Left renal cortex interstitium (tissue), 4 donors: ENCODE measurements at places on chromosomes 6 and 20. TPM values are rescaled to one million over a fixed set of nuclear protein-coding genes. Genes with fewer than 3 reads are reported as not detected.

GRCh38 chr20:50141811-50142561 lies 11.5 kb downstream of the PEDS1 start:
- no peak for DNase-seq

- no peak for DNase-seq
Measured at GRCh38 chr6:105042648-105043047, 85.7 kb downstream of the LIN28B start.

GRCh38 chr20:50431066-50431450 lies 79.1 kb upstream of the PTPN1 start:
- DNase-seq = no peak

DNA sequence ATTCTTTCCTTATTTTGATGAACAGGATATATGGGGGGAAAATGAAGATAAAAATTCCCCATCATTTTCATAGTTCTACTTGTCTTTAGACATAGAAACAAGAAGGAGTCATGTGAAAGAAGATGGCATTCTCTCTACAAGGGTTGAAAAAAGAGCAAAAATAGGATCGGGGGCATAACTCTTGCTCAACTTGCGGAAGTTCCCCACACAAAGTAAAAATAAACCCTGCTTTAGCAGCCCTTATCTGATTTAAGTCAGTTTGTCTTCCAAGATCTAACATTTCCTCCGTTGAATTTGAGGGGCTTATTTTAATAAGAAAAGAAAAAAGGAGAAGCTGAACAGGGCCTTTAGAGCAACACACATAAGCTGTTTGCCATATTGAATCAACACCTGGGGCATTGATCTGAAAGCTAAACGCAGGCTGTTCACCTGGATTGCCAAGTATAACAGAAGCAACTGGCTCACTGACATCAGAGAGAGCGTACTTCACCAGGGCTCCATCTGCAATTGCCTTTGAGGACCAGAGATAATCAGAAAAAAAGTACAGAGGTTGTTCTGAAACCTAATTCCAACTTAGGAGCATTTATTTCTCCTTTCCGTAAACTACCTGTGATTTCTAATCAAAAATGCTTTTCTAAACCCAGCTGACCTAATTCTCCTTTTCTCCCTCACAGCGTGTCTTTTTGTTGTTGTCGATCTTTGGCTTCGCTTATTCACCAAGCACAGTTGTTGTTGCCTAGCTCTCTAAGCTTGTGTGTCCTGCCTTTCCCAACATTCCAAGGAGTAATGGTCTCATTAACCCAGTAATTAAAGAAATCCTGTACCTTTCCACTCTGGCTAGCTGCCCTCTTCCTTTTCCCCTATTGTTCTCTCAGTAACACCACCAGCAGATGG lies 568.0 kb downstream of the KIF16B start:
- no peak for DNase-seq

ARMH2 gene
- polyA plus RNA-seq = not detected

ULBP2 gene
- 0.74 TPM for polyA plus RNA-seq
